ENCODE measurements at places on chromosomes 5 and 9.

DNA sequence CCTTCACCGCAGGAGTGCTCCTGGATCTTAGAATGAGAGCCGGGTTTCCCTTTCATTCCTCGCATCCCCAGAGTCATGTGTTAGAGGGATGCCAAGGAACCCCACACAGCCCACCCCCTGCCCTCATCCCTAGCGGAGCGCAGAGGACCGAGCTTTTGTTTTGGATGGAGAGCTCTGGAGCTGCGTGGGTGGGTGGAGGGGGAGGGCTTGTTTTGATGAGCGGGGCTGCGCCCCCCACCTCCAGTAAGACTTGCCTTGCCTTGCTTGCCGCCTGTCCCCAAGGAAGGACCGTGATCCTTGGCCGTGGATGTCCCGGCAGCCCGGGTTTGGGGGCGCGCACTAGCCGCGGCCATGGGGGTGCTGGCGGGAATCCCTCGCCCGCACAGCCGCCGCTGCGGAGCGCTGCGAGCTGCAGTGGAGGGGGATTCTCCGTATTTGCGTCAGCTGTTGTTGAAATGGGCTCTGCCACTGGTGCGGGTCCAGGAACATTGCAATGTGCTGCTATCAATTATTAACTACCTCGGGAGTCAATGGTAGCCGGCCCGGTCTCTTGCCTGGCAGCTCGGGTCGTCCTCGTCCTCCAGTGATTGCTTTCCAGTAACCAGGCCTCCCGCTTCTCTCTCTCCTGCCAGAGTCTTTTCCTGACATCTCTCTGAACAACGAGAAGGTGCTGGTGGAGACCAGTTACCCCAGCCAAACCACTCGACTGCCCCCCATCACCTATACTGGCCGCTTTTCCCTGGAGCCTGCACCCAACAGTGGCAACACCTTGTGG lies 1.0 kb downstream of the EGR1 start:
- no peak for DNase-seq

DNA sequence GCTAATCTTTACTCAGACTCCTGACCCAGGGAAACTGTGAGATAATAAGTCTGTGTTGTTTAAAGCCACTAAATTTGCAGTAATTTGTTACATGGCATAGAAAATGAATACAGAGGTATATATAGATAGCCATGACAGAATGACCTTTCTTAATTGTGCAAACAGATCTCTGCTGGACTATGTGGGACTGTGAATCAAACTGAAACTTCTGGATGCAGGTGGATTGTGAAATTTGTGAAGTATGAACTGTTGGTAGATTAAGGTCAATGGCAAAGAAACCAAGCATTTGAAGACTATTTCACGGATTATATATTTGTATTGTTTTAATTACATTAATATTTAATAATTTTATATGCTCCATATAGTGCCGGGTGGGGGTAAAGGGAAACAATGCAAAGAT lies 52.2 kb upstream of the GPR151 start:
- DNase-seq = no peak

DNA sequence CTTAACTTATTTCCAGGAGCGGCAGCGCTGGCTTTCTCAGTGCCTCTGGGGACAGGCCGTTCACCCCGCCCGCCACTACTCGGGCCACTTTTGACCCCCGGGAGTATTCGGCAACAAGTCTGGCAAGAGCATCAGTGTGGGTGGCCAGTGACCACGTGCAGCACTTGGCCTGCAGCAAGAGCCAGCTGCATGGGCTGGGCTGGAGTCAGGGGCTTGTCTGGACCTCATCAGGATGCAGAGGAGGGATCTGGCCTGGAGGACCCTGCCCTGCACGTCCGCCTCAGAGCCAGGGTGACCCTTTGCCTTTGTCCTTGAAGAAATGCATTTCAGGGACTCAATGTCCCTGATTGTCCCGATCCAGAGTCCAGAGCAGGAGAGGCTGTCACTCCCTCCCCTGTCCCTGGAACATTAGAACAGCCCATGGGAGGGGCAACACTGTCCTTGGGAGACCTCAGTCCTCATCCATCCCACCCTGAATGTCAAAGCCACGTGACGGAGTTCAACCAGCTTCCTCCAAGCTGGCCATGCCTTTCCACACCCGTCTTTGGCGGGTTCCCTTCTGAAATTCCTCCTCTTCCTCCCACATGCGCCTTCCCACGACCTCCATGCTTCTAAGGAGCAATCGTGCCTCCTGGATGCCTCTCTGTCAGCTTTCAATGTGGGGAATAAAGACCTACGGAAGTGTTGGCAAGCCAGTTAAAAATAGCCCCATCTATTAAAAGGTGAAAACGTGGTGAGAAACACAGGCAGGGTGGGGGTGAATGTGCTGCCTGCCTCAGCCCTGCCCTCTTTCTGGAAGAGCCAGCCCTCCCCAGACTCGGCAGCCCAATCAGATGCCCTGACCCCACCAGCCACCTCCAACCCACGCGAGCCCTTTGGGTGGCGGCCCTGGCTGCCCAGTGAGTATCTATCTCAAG lies 99.0 kb downstream of the OLFM1 start:
- no peak for DNase-seq

GRCh38 chr9:31916591-31917241 lies 467.7 kb upstream of the ACO1 start:
- DNase-seq = no peak

- peak; percentile 58 for DNase-seq
These were observed 451.8 kb downstream of the RAB3C start for GRCh38 chr5:59034498-59035186.

GRCh38 chr5:494667-495255 lies 29.5 kb downstream of the SLC9A3 start:
- no peak for DNase-seq

DNA sequence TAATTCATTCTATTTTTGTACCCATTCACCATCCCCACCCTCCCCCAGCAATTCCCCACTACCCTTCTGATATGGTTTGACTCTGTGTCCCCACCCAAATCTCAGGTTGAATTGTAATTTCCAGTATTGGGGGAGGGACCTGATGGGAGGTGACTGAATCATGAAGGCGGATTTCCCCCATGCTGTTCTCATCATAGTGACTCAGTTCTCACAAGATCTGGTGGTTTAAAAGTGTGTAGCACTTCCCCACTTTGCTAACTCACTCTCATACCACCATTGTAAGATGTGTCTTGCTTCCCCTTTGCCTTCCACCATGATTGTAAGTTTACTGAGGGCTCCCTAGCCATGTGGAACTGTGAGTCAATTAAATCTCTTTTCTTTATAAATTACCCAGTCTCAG lies 25.9 kb upstream of the TESK1 start:
- no peak for DNase-seq

DNA sequence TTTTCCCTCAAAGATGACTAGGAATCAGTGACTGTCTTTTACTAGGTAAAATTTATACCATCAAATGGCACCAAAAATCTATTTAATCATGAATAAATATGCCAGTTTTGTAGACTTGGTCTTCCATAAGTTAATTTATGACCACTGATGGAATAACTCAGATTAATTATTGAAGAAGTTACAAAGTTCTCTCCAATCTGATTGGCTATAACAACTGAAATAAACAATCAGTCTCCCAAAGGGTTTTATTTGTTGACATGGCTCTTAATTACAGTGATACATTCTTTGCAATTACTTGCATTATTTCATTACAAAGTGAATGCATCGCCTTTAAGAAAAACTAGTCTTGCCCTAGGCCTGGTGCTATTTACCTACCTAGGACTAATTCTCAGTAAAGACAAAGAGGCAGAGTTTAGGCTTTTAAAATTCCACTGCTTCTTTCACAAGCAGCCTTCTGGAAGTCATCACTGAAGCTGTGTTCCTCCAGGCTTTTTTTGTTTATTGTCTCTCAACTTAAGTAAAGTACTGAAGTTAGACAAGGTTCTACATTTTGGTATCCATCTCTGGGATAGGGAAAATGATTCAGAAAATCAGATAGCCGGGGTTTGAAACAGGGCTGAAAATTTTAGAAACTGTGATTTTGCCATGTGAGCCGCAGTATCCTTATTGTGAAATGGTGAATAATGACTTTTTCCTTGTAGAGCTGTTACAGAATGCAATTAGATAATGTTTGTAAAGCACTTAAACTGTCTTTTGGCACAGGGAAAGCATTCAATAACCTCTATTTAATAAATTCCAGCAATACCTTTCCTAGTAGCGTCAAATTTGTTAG lies 2.5 kb downstream of the STOM start:
- DNase-seq = no peak

GRCh38 chr9:14119694-14120514 lies 194.0 kb downstream of the NFIB start:
- no peak for DNase-seq

- DNase-seq = no peak
These were observed 4.0 kb upstream of the ADAMTS16 start for GRCh38 chr5:5135957-5136676.

- DNase-seq = no peak
These were observed 102.4 kb upstream of the SMC2 start for GRCh38 chr9:103991698-103992097.

DNA sequence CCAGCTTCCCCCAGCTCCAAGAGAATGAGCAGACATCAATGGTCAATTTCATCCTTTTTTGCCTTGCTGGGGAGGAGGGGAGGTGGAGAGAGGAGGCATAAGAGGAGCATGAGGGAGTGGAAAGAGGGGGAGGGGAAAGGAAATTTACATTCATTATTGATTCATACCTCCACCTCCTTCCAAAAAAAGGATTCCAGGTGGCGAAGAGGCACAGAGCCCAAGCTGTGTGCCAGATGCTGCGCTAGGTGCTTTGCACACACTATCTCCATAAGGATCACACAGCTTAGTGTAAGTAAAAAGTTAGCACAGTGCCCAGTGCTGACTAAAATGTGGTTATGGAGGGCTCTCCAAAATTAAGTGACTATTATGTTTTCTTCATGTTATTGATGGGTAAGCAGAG lies 11.0 kb downstream of the ASTN2 start:
- DNase-seq = no peak

DNA sequence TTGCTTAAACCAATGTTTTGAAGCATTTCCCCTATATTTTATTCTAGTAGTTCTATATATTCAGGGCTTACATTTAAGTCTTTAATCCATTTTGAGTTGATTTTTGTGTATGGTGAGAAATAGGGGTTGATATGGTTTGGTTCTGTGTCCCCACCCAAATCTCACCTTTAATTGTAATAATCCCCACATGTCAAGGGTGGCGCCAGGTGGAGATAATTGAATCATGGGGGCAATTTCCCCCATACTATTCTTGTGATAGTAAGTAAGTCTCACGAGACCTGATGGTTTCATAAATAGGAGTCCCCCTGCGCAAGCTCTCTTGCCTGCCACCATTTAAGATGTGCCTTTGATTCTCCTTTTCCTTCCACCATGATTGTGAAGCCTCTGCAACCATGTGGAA lies 92.2 kb upstream of the TBC1D2 start:
- no peak for DNase-seq

GRCh38 chr5:6715758-6716628 lies 2.8 kb downstream of the TENT4A start:
- peak; percentile 54 for DNase-seq

DNA sequence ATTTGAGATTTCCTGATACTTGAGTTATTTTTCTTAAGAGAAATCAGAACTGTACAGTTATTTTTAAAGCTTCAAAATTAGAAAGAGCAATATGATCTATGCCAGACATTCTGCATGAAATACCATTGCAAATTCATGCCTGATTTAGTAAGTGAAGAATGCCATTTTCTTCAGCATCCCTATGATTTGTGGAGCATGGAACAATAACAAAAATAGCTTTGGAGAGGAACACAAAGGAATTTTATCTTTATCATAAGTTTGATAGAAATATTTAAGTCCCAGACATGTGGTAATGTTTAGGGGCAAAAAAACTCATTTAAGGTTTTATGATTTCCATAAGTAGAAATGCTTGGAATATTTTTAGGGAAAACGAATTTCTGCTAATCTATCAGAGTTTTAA lies 1863.4 kb downstream of the EFNA5 start:
- DNase-seq = no peak

DNA sequence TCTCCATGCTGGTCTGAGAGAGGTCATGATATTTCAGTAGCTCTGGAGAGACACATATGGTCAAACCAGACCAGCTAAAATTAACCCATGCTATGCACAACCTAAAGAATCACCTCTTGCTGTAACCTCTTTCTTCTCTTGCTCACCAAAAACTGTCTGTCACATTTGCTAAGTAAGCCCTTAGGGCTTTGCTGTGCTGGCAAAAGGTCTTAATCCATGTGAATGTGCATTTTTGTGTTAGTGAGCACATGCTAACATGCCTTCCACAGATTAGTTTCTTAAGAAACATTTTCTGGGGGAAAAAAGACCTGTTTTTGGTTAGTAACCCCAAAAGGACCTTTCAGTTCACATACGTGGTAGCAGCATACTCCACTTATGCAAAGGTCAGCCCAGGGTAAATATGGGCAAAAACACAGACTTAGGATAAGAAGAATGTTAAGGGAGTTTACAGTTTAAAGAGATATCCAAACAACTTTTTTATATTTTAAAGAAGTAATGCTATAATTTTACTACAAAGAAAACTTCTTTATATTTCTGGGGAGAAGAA lies 124.2 kb upstream of the CCDC152 start:
- no peak for DNase-seq

Data from CD4-positive, alpha-beta T cell treated with Interleukin-2 at 100 ng/mL for 4 hours (primary cell).